AG09309 (cell line): ENCODE measurements at places on chromosomes 12 and 14.
A peak's percentile ranks its signal among the peaks of the same experiment; 100 is the strongest.

GRCh38 chr14:82067221-82067875 lies 533.7 kb upstream of the SEL1L start:
- DNase-seq, result no peak

DNA sequence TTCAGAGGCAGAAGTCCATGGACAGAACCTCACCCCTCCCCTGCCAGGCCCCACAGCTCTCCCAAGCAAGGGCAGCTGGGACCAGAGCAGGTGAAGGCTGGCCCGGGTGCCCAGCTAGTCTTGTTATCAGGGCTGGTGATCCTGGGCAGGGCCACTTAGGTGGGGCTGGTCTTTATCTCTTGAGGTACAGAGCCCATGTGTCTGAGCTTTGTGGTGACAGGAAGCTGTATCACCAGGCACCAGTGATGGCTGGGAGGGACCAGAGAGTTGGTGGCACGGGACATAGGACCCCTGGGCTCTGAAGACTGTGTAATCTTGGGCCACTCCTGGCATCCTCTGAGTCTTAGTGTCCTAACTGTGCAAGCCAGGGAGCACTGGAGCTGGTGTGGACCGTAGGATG lies 12.8 kb upstream of the HPD start:
- no peak for DNase-seq

DNA sequence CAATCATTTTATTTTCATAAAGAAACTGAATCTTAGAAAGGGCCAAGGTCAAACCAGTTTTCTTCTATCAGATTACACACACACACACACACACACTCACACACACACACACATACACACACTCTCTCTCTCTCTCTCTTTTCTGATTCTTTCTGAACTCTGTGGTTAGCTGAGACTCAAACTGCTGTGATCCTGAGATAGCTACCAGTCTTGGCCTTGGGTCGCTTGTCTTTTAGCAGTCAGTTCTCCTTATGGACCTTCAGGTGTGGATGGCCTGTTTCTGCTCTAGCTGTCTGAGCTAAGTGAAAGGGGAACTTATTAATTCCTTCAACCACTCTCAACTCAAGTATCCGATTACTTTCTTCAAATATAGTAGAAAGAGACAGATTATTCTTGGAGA lies 145.1 kb downstream of the GRIP1 start:
- no peak for DNase-seq

GRCh38 chr12:94807951-94808350 lies 157.6 kb upstream of the TMCC3 start:
- no peak for DNase-seq

- no peak for DNase-seq
Observed at GRCh38 chr12:106498056-106498455, 84.7 kb upstream of the RFX4 start.

DNA sequence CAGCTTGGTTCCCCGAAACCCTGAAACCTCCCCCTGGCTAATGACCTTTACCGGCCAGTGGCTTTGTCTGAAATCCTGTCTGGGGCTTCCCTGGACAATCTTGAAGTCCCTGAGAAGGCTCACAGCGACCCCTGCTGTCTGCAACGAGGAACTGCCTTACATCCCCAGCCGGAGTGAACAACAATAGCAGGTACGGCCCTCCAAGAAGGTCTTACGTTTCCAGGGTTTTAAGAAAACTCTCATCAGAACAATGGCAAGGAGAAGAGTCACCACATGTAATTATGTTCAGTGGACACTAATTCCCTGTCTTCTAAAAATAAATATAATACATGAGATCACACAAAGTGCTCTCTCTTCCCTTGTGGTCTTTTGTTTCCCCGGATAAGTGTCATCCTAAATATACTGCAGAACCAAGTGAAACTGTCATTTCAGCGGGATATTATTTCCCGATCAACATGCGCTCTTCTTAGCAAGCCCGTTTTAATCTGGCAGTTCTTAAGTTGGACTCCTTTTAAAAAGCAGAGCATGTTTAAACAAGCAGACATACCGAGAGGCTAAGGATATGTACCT lies 53.3 kb downstream of the RBM19 start:
- DNase-seq, result no peak

- DNase-seq, result peak; percentile 76
Observed at GRCh38 chr12:88946372-88946997, 366.2 kb upstream of the KITLG start.

DNA sequence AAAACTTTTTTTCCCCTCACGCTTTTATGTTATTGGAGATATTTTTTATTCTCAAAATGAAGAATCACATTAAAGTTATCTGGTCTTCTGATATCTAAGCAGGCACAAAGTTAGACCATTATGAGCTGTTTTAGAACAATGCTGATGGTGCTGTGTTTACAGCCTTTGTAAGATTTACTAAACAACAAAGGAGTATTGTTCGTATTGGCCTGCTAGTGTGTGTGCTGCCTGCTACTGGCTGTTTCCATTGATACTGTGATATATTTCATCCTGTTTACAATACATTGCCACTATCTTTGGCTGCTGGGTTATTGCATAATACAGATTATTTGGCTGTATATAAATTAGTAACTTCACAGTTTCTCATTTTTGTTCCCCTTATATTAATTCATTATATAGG lies 220.8 kb downstream of the ITPR2 start:
- DNase-seq, result no peak

GRCh38 chr12:122917507-122918121 lies 21.7 kb upstream of the VPS37B start:
- DNase-seq, result no peak

DNA sequence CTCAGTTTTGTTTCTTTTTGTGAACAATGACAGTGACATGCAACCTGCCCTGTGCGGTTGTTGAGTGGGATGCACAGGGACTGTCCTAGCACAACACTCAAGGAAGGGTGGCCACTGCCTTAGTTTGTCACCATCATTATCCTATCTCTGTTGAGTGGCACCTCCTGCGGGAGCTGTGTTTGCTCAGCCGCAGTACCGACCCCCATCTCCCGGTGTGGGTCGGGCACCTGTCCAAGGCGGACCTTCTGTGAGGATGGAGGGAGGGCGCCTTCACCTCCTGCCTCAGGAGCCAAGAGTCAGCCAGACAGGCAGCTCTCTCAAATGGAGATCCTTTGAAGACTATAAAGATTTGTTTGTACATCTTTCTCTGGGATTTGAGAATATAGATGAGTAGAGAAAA lies 142.1 kb downstream of the TSPAN9 start:
- DNase-seq, result no peak

GRCh38 chr14:61455351-61455750 lies 134.0 kb downstream of the PRKCH start:
- DNase-seq, result no peak

- DNase-seq, result no peak
Observed at GRCh38 chr12:41103614-41104013, 84.5 kb upstream of the PDZRN4 start.

DNA sequence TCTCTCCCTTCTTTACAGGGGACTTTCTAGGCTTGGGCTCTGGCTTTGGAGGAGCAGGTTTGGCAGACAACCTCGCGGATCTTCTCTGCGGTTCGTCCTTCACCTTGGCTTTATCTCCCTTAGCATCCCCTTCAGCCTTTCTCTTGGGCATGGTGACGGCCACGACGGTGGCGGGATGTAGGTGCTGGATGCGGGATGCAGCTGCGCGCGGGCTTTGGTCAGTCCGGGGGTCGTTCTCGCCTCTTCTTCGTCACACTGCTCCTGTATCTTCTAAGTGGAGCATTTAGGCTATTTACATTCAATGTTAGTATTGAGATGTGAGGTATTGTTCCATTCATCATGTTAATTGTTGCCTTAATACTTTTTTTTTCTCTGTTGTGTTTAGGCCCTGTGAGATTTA lies 217.2 kb upstream of the STXBP6 start:
- no peak for DNase-seq

- peak; percentile 25 for DNase-seq
Observed at GRCh38 chr12:102496591-102496990, 16.2 kb upstream of the IGF1 start.

- DNase-seq, result no peak
Observed at GRCh38 chr14:50383618-50384225, 13.0 kb downstream of the CDKL1 start.

DNA sequence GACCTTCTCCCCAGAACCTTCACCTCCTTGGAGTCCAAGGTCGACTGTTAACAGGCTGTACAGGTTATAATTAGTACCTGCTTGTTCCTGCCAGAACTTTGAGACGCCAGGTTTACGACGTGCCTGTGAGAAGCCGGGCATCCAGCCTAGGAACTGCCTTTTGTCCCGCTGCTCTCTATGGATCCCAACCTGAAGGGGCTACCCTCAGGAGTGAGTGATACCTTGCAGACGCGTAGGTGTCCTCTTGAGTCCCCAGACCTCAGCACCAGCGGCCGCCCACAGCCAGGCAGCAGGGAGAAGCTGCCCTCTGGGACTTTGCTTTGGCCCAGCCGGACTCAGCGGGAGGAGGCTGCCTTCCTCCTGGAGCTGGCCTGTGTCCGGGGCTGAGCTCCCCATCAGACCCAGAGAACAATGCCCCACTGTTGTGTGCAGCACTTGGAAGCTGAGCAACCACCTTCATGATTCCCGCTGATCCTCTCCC lies 16.2 kb downstream of the SYNE3 start:
- no peak for DNase-seq

GRCh38 chr12:118521036-118521370 lies 144.6 kb downstream of the SUDS3 start:
- DNase-seq, result no peak

- no peak for DNase-seq
Observed at GRCh38 chr12:48067250-48067938, 38.5 kb downstream of the SENP1 start.

GRCh38 chr14:63713058-63713457 lies 14.8 kb downstream of the SGPP1 start:
- DNase-seq, result no peak

- no peak for DNase-seq
Observed at GRCh38 chr12:113087193-113087592, 30.7 kb downstream of the DTX1 start.

DNA sequence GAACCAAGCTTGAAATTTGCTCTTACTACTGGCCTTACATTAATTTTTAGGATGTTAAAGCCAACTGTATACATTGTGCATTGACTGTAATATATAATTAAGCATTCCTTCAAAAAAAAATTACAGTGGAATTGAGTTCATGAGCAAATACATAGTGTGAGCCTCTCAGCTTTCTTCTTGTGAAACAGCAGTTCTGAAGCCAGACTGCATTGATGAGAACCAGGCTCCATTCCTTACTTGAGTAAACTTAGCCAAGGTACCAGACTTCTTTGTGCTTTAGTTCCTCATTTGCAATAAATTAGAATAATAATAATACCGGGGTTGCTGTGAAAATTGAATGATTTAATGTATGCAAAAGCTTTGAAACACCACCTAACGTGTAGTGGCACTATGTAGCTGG lies 169.5 kb downstream of the ANO4 start:
- no peak for DNase-seq

DNA sequence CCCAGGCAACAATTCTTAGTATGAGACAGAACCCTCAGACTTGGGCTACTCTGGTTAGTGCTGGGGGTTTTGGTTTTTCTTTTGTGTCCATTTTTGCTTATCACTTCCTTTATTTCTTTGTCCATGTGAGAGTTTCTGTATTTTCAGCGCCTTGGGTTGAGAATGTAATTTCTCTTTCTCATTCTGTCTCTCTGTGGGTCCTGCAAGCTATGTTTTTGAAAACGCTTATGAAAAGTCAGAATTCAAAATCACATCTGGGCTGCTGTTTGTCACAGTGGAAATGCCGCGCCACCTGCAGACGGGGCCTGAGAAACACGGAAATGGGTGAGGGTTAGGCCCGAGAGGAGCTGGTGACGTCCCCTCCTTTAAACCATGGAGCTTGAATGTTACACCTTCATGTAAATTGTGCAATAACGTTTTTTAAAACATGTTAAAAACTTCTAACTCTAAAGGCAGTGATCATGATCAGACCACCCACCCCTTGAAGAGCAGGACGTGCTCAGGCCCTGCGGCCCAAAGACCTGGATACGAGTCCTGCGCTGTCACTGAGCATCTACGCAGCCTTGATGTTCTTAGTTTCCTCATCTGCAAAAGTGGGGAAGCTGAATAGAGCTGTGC lies 26.1 kb downstream of the JDP2 start:
- no peak for DNase-seq

DNA sequence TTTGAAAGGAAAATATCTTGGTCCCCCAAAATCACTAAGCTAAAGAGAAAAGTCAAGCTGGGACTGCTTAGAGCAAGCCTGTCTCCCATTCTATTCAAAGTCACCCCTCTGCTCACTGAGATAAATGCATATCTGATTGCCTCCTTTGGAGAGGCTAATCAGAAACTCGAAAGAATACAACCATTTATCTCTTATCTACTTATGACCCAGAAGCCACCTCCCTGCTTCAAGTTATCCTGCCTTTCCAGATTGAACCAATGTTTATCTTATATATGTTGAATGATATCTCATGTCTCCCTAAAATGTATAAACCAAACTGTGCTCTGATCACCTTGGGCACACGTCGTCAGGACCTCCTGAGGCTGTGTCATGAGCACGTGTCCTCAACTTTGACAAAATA lies 14.6 kb upstream of the CCDC196 start:
- DNase-seq, result no peak

DNA sequence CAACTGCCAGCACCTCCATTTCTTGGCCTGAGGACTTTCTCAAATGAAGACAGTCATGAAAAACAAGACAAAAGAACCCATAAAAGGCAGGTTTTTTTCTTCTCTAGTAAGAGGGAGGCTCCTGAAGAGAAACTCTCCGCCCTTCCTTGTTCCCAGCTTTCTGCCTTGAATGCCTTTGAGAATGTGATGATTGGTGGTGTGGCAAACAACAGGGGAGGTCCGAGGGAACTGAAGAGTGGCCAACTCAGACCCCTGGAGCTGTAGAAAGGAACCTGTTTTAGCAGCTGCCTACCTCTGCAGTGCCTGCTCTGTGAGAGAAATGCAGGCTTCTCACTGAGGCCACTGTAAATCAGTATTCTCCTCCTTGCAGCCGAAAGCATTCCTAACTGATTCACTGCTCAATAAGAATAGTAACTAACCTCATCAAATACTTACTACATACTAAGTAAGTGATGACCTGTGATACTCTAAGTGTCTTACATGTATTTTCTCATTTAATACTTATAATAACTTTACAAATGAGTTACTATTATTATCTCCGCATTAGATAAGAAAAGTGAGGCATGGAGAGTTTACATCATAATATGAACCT lies 16.7 kb upstream of the ERC1 start:
- no peak for DNase-seq

GRCh38 chr14:21995332-21995731 lies 321.7 kb upstream of the OR4E1 start:
- no peak for DNase-seq

DNA sequence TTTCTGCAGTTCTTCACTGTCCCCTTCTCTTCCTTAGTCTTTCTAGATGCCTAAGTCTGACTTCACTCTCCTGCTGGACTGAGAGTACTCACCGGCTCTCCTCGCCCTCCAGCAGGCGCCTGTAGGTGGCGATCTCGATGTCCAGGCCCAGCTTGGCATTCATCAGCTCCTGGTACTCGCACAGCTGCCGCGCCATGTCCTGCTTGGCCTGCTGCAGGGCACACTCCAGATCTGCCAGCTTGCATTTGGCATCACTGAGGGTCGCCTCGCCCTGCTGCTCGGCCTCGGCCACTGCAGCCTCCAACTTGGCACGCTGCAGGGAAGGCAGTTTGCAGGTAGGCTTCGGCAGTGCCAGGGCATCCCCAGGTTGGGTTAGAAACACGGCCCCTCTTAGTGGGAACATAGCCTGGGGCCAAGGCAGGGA lies 5.2 kb downstream of the KRT84 start:
- DNase-seq, result no peak
